ENCODE measurements at places on chromosomes 2 and 18.
A peak's percentile ranks its signal among the peaks of the same experiment; 100 is the strongest.

DNA sequence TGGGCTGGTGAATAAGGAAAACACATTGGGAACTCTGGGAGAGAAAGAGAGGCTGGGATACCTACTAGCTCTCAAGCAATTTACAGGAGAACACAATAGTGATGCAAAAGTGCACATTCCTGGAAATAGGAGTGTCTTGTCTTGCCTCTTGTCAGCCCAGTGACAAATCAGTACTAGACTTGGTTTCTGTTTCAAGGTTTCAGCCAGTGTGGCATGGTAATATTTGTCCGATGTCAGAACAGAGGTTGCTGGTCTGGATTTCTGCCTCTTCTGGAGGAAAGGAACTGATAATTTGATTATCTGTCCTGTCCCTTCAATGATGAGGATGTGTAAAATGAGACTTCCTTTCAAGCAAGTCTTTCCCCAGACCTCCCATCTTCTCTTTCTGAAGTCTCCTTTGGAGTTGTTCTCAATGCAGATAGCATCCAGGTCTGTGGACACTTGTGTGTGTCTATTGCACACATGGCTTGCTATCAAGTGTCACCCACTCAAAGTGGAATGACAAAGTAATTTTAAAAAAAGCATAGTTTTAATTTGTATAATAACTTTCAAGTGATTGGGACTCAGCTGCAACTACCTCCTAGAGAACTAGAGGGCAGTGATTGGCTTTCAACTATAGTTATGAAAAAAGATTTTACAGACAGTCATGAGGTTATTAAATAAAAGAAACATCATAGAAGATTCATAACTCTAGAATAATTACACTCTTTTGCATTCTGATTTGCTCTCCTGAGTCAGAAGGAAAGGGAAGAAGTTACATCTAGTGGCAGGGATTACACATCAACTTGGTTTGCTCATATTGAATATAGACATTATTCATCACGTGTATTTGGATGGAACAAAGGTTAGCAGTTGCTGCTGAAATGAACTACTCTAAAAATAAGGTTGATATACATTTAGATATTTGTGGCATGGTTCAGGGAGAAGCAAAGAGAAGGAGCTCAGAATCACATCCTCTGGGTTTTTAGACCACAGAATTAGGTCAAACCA lies 4.5 kb downstream of the GPR39 start:
- no peak for DNase-seq

- DNase-seq: no peak
These were observed 561.9 kb upstream of the ID2 start for GRCh38 chr2:8119782-8120505.

- no peak for DNase-seq
These were observed 8.1 kb downstream of the ASIC4 start for GRCh38 chr2:219522111-219523030.

DNA sequence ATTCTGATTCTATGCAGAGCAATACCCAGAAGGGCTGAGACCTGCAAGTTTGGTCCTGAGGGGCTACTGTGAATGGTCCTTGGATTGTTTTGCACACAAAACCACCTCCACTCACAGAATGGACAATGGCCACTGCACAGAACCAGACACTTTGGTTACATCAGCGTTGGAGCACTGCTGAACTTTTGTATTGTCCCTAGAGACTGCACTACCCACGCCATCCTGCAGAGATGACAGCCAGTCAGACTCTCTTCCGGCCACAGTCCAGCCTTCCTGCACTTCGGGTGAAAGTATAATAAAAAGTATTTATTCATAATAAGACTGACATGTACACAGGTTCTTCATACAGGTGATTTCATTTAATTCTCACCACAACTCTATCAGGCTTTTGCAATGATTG lies 35.7 kb downstream of the CELF4 start:
- peak; percentile 39 for DNase-seq

DNA sequence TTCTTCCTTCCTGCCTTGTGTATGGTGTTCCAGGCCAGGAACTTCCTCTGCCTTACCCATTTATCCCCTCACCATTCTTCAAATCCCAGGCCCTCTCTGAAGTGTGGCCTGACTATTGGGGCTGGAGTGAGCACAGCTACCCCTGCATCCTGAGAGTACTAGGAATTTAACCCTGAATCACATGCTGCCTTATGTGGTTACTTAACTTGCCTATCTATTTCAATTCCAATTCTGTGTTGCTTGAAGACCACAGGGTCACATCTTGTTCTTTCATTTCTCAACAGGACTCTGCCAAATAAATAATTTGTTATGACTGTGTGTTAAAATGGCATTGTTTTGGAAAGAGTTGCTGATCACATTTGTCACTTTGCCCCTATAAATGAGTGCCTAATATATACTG lies 108.6 kb downstream of the CERS6 start:
- no peak for DNase-seq

All from GM10248 (cell line).